ENCODE measurements at places on chromosomes 1 and 21. TPM values are rescaled to one million over a fixed set of nuclear protein-coding genes. Genes with fewer than 3 reads are reported as not detected.

- no peak for DNase-seq
Measured at GRCh38 chr1:51708911-51709760, 92.2 kb downstream of the OSBPL9 start.

Gene LAMB3
- total RNA-seq, result 30.7 TPM

- peak; percentile 39 for DNase-seq
Measured at GRCh38 chr1:76876655-76877395, 9.5 kb downstream of the ST6GALNAC5 start.

Gene SPRR2A
- not detected for total RNA-seq

Gene KIAA1614
- total RNA-seq, result 1.1 TPM

DNA sequence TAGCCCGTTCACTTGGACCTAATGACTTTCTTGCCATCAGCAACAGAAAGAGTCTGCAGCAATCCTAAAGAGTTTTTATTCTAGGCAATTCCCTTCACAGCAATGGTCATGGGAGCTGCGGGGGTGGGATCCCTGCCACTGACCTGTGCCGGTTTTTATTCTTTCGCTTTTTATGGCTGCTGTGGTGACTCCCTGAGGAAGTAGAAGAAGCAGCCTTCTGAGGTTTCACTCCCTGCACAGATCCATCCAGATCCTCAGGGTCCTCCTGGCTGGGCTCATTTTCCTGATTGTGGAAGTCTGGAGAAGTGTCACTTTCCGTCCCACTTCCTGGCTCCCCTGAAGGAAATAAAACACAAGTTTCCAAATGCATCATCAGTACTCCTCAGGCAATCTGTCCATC is 12.9 kb downstream of the MEAF6 start:
- DNase-seq, result no peak

DNA sequence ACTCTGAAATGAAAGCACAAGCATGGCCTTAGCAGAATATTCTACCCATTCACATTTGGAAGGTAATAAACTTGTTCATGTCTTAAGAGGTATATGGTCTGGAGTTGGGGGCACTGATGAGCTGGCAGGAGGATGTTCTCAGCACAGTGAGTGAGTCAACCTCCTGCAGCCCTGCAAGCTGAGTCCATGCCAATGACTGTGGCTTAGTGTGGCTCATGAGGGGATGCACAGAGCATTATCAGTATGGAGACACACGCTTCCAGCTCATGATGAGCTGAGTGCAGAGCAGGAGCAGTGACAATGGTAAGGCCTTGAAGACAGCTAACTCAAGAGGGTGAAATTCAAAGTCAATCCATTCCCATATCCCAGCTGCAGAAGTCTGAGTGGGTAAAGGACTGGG is 102.3 kb downstream of the TNFSF18 start:
- no peak for DNase-seq

Gene TTC4
- total RNA-seq, result 25.0 TPM
